ENCODE measurements at places on chromosomes 16 and 17.

- ATAC-seq = no peak
Measured at GRCh38 chr17:21291357-21291756, 6.8 kb downstream of the MAP2K3 start.

- no peak for ATAC-seq
Measured at GRCh38 chr17:59888145-59888750, 4.5 kb downstream of the TUBD1 start.

DNA sequence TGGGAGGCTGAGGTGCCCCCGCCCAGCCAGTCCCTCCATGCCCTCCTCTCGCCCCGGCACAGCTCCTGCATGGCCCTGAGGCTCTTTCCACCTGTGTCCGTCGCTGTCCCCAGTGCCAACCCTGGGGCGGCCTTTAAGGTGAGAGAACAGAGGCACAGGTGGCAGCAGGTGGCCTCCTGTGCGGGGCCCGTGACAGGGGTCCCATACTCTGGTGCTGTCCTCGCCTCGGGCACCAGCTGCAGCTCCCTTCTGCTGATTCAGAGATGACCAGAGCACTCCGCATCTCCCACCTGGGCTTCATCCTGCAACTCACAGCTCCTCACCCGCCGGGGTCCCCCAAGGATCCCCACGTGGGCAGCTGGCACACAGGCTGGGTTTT lies 8.0 kb downstream of the PRSS27 start:
- ATAC-seq = no peak

GRCh38 chr16:53085931-53086421 lies 31.2 kb downstream of the CHD9 start:
- ATAC-seq = no peak

DNA sequence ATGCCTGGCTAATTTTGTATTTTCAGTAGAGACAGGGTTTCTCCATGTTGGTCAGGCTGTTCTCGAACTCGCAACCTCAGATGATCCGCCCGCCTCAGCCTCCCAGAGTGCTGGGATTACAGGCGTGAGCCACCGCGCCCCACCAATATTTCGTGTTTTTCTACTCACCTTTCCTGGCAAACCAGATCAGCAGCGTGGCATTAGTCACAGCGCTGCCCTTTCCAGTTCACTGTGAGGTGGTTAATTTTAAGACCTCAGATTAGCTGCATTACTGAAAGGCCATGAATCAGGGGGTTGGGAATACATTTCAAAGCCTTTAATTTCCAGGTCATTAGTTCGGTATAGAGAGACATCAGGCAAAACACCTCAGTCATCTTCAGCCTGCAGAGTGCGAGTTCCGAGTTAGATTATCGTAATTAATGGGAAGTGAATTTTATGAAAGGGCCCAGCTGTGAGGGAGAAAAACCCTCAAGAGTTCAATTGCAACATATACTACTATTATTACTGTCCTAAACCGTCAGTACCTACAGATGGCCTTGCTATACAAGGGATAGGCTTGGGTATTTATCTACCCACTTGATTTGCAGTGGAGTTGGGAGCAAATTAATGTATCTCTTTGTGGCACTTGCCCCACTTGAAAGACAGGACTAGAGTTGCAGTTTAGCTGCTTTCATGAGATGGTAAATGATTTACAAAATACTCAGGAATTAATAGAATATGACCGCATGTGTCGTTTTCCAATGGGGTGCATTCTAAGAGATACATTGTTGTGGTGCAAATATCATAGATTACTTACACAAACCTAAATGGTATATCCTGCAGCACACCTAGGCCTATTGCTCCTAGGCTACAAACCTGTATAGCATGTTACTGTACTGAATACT lies 2.1 kb upstream of the USP32 start:
- ATAC-seq = no peak

DNA sequence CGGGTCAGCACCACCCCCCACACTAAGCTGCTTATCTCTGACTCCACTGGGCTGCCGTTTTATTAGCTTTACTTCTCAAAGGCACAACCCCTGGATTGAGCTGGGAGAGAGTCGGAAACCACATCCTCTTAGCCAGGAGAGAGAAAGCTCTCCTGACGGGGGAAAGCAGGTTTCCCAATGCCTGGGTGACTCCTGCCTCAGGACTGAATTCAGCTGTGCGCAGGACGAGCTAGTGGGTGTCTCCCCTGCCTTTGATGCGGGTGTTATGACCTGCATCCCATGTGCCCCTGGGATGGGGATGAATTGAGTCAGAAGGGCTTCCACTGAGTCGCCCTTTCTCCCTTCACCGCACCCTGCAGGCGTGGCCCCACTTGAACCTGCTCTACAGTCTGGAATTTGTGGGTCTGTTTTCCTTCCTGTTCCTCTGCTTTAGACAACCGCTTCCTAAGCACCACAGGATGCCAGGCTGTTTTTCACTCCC lies 819.2 kb upstream of the EEF2KMT start:
- no peak for ATAC-seq
